ENCODE measurements at places on chromosomes 5 and 9.
A peak's percentile ranks its signal among the peaks of the same experiment; 100 is the strongest.

DNA sequence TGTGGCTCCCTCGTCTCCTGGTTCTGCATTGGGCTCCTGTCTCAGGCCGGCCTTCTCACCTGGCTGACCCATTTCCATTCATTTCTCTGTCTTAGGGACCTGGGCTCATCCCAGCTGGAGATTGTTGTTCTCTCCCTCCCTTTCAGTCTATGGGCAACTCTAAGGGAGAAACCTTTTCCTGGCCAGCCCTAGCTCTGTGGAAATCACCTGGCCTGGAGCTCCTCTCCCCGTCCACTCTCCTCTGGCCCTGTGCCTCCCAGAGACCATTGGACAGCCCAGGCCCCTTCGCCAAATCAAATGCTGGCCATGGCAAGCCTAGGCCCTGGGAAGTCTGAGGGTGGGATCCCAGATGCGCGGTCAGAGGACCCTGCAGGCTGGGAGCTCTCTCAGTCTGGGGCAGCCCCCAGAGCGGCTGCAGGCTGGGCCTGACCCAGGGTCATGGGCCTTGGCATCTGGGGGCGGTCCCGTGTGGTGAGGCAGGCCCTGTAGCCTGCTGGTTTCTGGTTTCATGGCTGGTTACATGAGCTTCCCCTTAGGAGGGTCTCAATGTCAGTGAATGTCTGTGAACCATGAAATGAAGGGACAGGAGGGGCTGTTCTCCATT, 253.5 kb downstream of the AOPEP start:
- no peak for DNase-seq

DNA sequence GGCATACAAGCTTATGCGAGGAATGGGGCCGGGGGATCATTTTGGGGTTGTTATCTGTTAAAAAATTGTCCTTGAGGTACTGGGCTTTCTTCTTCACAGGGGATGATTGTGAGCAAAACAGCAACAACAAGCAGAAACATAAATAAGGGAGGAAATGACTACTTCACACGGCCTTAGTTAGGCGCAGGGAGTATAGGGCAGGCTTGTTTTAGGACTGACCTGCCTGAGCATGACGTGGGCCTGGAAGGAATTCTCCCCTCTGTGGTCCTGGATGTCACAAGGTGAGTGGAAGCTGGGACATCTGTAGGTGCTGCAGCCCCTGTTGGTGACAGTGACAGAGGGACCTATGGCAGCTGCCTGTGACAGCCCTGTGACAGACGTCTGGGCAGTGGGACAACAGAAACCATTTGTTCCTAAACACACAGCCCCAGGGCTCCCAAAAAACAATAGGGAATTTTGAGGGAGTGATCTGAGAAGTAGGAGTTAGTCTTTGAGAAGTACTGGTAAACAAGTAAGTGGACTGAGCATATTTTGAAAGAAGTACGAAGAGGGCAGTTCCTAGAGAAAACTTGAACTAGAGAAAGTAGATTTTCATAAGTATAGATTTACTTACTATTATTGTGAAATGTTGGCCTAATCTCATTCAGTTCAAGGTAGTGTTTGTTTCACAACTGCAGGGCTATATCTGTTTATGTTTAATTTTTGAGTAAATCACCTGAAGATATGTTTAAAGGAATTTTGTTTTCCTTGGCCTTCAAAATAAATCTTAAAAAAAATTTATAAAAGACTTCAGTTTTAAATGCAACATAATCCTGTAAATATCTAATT, 113.1 kb downstream of the KDM4C start:
- no peak for DNase-seq

DNA sequence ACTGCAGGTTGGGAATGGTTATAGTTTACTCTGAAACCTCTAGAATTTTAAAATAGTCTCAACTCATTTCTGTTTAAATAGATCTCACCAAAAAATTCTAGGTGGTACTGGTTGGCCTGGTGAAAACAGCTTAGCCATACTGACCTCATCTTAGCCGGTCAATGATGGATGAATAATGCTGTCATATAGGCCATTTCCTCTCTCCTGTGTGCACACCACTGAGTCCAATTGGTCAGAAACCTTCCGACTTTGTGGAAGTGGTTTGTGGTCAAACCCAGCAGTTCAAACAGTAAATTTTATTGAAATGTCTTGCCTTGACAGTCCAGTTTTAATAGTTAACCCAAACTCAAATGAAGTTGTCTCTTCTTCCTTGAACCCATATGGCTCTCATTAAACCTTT, 98.6 kb downstream of the GIN1 start:
- peak; percentile 21 for DNase-seq

DNA sequence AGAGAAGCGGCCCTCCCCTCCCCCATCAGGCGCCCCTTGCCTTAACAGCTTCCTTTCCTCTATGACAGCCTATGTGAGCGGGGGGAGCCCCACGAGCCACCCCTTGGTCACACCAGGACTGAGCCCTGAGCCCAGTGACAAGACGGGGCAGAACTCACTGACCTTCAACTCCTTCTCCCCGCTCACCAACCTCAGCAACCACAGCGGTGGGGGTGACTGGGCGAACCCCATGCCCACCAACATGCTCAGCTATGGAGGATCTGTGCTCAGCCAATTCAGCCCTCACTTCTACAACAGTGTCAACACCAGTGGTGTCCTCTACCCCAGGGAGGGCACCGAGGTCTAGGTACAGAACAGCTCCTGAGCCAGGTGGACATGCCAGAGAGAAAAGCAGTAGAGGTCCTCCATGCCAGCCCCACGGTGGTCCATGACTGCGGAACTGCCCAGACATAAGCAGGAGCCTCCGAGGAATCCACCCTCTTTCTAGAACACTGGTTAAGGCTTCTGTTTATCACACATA, 2.6 kb downstream of the FOXI1 start:
- DNase-seq, result no peak

DNA sequence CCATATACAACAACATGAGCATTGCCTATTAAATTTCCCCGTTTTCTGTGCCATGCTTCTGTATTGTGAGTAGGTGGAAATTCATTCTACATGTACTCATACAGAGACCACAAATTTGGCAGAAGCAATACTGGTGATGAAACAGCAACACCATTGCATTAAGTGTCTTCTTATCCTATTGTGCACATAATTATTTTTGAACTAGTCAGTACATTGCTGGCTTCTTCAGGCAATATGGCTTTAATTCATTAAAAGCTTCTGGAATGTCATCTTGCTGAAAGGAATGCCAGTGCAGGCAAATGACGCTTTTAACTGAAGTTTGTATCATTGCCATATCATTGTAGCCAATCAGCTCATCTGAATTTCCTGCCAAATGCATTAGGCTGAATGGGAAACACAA, 82.6 kb downstream of the KIAA1958 start:
- DNase-seq, result peak; percentile 98

GRCh38 chr5:1936413-1936812, 53.7 kb upstream of the IRX4 start:
- DNase-seq, result no peak

DNA sequence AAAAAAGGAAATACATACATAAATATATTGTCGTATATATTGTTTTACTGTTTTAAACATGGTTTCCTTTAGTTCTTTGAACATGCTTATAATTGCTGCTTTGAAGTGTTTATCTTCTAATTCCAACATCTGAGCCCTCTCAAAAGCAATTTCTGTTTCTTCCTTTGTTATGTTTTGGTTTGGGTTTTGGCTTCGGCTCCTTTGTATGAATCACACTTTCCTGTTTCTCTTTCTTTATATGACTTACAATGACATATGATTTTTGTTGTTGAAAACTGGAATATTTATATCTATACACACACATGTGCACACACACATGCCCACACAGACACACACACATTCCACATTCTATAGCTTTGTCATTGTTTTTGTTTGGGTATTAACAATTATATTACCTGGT, 1206.7 kb downstream of the CDH12 start:
- no peak for DNase-seq

DNA sequence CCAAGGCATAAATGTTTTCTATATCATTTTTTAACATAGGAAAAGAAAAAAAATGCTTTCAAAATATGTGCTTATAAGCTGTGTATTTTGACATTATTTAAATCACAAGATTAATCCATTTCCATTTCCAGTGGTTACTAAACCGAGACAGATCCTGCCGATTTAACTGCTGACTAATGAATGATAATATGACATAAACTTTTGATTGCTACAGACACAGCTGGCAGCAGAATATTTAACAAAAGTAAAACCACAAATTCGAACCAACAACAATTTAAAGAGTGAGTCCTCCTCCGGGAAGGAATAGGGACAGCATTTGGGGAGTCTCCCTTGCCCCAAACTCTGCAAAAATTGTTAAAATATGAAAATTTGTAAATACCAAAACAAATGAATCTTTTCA, 401.3 kb upstream of the DAB2 start:
- no peak for DNase-seq

- no peak for DNase-seq
Observed at GRCh38 chr9:124110307-124110915, 98.8 kb downstream of the LHX2 start.

DNA sequence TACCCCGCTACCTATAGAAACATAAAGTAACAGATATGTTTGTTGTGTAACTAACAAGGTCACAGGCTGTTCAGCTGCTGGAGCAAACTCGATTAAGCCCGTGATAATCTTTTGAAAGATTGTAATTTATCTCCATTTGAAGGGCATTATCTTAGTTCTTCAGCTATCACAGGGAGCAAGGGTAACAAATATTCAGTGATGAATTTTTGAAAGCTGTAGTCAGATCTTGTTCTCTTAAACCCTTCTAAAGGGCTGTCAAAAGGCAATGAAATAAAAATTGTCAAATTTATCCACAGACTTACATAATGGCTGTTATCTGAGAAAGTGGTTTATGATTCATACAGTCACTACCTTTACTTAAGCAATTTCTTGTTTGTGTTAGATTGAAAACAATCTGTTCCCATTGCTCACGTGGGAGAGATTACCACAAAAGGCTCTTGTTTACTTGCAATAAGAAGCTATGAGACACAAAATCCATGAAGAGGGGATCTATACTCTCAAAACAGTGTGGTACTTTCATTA, 78.3 kb upstream of the ZNF608 start:
- DNase-seq, result peak; percentile 49

DNA sequence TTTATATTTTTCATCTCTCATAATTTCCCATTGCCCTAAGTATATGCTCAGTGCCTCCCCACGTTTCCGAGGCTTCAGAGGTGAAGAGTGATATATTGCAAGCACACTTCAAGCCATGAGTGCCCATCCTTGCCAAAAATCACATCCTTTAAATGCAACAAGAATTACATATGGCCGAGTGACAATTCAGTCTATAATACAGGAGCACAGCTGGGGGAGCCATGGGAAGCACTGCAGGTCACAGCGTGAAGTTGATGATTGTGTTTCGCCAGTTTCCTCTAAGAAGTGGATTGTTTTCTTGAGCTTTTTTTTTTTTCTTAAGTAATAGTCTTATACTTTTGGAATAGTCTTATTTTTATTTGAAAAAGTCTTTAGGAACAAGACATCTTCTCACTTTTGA, 61.1 kb downstream of the MTRR start:
- DNase-seq, result no peak

- no peak for DNase-seq
Observed at GRCh38 chr9:127200106-127200862, 64.3 kb upstream of the GARNL3 start.

DNA sequence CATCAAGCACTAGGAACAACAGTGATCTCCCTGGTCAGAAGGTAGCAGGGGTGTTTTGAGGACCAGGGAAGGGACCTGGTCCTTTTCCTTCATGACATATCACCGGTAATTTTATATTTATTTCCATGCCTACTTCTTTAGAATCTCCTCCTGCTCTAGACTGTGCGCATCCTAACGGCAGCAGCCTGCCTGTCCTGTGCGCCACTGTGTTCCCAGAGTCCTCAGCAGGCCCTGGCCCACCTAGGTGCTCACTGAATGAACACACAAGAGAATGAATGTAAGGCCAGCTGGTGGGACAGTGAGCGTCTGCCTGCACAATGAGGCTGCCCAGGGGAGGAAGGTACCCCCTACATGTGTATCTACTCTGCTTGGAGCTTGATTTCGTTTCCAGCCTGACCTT, 51.5 kb downstream of the C5orf15 start:
- DNase-seq, result no peak

DNA sequence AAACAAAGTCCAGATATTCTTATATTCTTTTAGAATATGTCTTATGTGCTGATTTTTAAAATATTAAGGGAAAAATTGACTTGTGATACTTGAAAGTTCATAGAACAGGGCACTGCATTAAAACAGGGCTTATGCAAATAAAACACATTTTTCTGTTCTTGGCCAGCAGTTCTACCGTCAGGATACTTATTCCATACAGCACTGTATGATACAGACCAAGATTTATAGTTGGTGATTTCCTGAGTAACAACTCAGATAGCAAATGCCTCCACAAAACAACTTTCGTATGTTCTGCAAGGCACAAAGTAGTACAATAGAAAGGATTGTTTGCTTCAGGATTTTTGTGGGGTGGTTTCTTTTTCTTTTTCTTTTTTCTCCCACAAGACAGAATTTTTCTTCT, 70.0 kb downstream of the F2RL2 start:
- no peak for DNase-seq

GRCh38 chr9:33163433-33164137, 3.6 kb downstream of the B4GALT1 start:
- DNase-seq, result no peak

GRCh38 chr5:116421080-116421629, 153.5 kb downstream of the SEMA6A start:
- DNase-seq, result no peak

DNA sequence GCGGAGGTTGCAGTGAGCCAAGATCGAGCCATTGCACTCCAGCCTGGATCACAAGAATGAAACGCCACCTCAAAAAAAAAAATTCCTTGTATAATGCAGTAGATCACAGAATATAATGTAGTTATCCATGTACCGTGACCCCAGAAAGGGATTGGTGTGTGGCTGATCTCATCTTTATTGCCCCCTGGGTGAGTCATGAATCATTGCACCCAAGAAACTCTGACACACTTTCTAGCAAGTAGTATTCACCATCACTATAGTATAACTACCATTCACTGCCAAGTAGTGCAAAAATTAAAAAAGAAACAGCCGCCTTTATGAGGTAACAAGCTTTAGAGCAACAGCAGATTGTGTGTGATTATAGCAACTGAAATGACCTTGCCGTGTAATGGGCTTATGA, 23.7 kb upstream of the ANKH start:
- no peak for DNase-seq

DNA sequence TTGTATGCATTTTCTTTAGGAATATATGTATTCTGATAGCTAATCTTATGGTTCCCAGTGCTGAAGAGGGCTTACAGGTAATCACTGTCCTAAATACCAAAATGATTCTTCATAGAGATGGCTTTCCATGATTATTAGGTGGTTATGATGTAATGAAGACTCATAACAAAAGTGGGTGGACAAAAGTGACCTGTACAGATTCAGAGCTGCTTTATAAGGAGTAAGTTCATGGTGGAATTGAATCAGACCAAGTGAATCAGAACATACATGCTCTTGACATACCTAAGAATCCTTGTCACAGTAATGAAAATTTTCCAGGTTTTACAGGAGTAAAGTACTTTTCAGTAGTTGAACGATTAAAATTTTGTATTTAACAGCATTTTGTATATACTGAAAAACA, 105.6 kb downstream of the NIPBL start:
- no peak for DNase-seq

- DNase-seq, result no peak
Observed at GRCh38 chr5:174573221-174573994, 151.0 kb upstream of the MSX2 start.

- DNase-seq, result no peak
Observed at GRCh38 chr5:162391833-162392232, 324.3 kb downstream of the GABRG2 start.

GRCh38 chr5:163503106-163504078, 2.0 kb upstream of the MAT2B start:
- no peak for DNase-seq

Measured in AG09309 (cell line).